ENCODE measurements at places on chromosomes 11 and 22.

- peak; percentile 28 for DNase-seq
These were observed 21.5 kb downstream of the FADS3 start for GRCh38 chr11:61869708-61870451.

- no peak for DNase-seq
These were observed 25.5 kb downstream of the CHORDC1 start for GRCh38 chr11:90197377-90197776.

- no peak for DNase-seq
These were observed 497 bp upstream of the SSRP1 start for GRCh38 chr11:57336111-57336666.

- DNase-seq, result peak; percentile 74
These were observed 4.8 kb downstream of the BEST1 start for GRCh38 chr11:61954851-61955421.

DNA sequence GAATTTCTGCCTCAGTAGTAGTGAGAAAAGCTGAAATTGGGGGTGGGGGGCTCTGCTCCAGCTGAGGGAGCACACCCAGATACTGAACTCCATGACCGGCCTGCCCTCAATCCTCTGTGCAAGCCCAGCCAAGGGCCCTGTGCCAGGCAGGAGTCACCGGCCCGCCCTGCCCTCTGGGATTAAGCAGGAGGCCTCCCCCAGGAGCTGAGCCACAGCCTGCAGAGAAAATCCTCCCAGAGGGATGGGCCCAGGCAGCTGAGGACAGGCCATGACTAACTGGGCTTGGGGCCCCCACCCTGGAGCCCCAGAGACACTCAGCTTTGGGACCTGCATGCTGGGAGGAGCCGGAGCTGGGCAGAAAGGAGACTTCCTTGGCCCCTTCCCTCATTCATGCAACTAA lies 48.8 kb downstream of the MN1 start:
- no peak for DNase-seq

GRCh38 chr11:124762105-124762623 lies at the start of gene ESAM:
TSS of gene ESAM (minus strand) at chr11:124762290. CDS start at chr11:124762154, 136 bp downstream.
- DNase-seq, result peak; percentile 72

DNA sequence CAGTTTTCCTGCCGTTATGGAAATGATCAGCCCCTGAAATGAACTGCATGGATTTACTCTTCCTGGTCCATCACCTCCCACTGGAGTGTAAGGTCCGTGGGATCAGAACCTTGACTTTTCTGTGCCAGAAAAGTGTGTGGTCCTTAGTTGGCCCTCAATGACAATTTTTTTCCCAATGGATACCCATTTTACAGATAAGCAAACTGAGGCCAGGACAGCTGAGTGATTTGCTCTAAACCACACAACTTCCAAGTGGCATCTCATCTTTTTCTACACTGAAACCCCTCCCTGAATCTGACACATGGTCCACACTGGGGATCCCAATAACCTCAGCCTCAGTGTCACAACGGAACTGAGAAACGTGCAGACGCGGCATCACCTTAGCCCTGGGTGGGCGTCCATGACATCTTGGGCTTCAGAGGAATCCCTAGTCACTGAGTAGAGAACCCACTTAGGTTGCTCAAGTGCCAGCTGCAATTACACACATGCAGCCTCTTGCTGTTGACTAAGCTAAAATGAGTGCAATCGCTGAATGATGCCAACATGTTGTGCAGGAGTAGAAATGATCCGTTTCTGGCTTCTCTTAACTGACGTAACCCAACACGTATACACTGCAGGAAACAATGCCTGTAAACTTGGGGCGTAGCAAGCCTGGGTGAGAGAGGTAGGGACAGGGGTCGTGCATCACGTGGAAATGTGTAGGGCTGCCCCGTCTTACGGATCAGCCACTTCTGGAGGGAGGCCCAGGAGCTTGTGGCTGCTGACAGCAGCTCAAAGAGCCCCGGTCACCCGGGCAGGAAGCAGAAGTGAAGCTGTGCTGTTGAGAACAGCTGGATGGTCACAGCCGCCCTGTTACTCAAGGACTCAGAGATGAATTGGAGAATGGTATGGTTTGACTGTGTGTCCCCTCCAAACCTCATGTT lies 136.3 kb downstream of the SHANK2 start:
- DNase-seq, result no peak

- peak; percentile 70 for DNase-seq
These were observed 179.0 kb downstream of the GRM5 start for GRCh38 chr11:88886796-88887195.

GRCh38 chr11:124768914-124769313 lies 6.8 kb upstream of the ESAM start:
- DNase-seq, result no peak

GRCh38 chr11:95682552-95682951 lies 107.0 kb downstream of the FAM76B start:
- DNase-seq, result no peak

GRCh38 chr22:20441631-20442484 lies 4.2 kb upstream of the SCARF2 start:
- no peak for DNase-seq

GRCh38 chr22:32475468-32476010 lies 928 bp downstream of the FBXO7 start:
- DNase-seq, result peak; percentile 60

GRCh38 chr11:128868841-128869671 lies 2.0 kb upstream of the KCNJ1 start:
- DNase-seq, result no peak

DNA sequence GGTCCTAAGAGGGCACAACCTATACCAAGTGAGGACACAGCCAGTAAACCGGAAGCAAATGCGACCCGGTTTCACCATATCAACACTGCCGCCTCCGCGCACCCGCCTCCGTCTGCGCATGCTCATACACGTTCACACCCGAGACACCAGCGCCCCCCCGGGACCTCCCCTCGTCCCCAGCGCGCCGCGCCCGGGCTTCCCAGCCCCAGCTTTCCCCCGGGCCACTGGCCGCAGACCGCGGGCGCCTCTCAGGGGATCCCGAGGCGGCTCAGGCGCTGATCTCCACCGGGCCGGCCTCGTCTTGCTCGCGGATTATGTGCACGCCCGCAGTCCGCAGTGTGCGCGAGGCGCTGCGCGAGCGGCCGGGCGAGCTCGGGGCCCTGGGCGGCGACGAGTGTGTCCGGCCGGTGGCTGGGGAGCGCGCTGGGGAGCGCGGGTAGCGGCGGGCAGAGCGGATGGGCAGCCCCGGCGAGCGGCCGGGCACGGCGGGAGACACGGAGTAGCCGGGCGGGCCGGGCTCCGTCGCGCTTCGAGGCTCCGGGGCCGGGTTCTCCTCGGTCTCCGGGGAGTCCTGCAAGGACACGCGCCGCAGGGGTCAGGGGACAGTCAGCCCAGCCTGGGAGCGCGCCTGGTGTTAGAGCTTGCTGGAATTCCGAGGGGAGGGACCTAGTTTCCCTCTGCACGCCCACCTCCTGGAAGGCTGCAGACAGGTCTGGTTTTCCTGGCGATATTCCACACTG lies 2.0 kb downstream of the HEPN1 start:
- DNase-seq, result peak; percentile 85

DNA sequence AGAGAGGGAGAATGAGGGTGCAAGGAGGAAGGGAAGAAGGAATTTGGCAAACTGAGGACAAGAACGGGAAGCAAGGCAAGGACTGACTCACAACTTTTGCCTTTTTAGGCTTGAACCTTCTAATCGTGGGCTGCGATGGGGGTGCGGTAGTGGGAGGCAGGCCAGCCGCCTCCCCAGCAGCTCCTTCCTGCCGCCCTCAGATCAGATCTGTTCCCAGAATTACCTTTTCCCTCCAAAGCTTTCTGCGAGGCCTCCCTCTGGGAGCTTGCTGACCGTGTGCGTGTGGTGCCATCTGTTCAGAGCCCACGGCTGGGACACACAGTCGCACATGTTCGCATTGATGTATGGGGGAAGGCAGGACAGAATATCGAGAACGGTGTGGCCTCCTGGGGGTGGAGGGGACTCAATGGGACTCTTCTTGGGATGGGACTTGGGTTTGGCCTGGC lies 86.9 kb upstream of the PARVA start:
- DNase-seq, result no peak

- DNase-seq, result peak; percentile 78
These were observed 3.3 kb downstream of the SYT7 start for GRCh38 chr11:61577383-61578118.

GRCh38 chr11:111450480-111451320 lies 61.5 kb downstream of the BTG4 start:
- DNase-seq, result no peak

DNA sequence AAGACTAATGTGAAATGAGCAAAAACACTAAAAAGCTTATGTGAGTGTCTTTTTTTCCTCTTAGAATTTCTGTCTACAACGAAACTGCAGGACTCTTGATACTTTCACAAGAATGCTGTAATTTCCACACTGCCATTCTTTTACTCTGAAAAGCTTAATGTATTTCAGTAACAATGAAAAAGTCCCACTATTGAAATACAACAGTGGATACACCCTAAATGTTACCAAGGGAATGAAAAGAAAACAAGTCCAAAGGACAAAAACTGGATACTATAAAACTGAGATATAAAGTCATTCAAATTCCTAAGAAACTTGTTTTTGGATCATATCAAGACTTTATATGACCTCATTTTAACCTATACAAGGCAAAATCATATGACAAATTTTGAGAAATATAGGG lies 77.4 kb downstream of the SOX6 start:
- DNase-seq, result no peak

DNA sequence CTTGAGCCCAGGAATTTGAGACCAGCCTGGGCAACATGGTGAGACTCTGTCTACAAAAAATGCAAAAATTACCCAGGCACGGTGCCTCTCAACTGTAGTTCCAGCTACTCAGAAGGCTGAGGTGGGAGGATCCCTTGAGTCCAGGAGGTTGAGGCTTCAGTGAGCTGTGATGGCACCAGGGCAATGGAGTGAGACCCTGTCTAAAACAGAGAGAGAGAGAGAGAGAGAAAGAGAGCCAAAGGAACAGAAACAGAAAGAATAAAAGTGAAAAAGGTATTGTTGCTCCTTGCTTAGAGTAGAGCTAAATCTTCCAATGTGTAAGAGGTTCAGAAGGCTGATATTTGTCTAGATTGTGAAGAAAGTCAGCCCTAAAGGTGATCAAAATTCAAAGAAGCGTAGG lies 8.9 kb upstream of the ETS1 start:
- no peak for DNase-seq

- DNase-seq, result peak; percentile 87
These were observed 105.3 kb upstream of the HSD17B12 start for GRCh38 chr11:43574949-43575912.

GRCh38 chr11:120925944-120926343 lies 98.0 kb upstream of the TBCEL start:
- DNase-seq, result no peak

- no peak for DNase-seq
These were observed 1.4 kb upstream of the PIWIL3 start for GRCh38 chr22:24775769-24776492.

DNA sequence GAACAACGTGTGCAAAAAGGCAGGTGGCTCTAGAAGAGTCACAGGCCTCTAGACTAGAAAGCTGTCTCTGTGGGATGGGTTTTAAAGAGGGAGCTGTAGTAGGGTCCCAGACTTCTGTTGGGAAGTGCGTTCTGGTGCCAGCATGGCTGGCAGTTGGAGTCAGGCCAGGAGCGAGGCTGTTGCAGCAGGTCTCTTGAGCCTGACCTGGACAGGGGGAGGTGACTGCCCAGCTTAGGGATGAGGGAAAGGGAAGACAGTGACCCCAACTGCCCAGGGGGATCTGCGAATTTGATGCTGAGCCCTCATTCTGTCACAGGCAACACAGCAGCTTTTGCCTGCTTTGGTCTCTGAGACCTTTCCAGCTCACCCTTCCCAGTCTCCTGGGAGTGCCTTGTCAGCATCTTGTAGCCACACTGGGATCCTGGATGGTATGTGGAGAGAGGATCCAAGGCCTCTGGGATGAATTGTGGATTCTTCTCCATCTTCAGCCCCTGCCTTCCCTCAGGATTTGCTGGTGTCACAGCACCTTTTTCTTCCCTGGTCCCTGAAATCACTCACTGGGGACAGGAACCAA lies 3.4 kb downstream of the TSKU start:
- no peak for DNase-seq

Measured in neural progenitor cell (in vitro differentiated cells).